ENCODE measurements at places on chromosomes 11 and 22.

DNA sequence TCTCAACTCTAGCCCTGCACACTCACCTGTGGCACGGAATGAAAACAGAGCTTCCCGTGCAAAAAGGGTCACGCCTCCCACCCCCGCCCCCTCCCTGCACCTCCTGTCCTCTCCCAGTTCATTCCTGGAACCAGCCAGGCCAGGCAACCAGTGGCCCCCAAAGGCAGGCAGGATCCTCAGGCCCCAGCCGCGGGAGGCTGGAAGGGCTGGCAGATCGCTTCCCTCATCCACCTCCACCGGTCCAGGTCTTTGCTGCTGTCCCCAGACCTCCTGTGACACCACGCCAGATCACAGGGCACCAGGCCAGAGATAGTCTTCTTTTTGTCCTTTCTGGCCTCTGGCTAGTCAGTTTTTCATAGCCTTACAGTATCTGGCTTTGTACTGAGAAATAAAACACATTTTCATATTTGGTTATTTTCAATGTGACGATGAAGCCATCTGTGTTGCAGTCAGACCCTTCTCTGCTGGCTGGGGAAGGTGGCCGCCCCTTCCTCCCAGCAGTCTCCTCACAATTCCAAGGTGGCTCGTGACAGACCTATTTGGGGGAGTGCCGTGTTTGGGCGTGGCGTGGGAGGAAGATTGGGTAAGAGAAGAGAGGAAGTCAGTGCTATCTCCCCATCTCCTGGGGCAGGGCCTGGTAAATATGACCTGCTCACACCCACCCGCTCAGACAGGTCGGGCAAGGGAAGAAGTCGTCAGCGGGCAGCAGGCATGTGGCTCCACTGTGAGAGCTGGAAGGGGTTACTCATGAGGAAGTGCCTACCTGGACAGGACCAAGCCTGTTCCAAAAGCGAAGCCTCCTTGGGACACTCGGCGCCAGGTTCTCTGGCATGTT, 9.1 kb downstream of the SSH3 start:
- DNase-seq, result no peak

DNA sequence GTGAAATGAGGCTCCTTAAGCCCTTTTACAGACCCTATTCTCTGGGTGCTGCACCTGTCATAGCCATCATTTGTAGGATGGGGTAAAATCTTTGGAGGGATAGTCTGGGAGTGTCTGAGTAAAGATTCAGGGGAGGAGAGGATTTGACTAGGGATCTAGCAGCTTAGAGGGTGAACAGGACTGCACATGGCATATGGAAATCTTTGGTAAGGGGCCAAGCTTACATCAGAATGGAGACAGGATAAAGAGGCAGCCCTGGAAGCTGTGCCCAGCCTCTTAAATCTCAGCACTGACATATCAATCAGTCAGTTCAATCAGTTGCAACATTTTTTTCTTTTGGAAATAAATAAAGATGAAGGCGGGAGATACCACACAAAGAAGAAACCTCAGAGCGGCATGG, 301.8 kb upstream of the CADM1 start:
- no peak for DNase-seq

GRCh38 chr11:76292583-76293188, 86.4 kb upstream of the WNT11 start:
- no peak for DNase-seq

DNA sequence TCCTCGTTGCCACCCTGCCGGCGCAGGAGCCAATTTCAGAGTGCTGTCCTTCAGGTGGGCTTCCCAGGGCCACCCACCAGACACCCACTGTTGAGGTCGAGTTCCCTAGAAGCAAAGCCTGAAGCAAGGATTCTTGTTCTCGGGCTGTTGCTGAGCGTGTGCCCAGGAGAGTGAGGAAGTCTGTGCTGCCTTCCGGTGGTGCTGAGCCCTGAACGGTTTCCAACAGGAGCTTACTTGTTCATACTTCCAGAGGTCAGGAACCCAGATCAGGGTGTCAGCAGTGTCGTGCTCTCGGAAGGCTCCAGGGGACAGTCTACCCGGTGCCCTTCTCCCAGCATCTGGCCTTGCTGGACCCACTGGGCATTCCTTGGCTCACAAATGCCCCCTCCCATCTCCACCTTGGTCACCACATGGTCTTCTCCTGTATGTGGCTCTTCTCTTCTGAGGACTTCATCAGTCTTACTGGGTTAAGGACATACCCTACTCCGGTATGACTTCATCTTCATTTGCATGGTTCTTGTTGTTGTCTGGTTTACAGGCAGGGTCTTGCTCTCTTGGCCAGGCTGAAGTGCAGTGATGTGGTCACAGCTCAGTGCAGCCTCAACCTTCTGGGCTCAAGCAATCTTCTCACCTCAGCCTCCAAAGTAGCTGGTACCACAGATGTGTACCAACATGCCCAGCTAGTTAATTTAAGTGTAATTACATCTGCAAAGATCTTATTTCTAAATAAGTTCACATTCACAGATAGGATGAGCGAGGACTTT, 11.2 kb downstream of the SLC25A1 start:
- no peak for DNase-seq

GRCh38 chr22:17918840-17919239, 105.5 kb downstream of the MICAL3 start:
- no peak for DNase-seq

- DNase-seq, result no peak
Observed at GRCh38 chr11:117221775-117222517, 9.9 kb downstream of the PCSK7 start.

DNA sequence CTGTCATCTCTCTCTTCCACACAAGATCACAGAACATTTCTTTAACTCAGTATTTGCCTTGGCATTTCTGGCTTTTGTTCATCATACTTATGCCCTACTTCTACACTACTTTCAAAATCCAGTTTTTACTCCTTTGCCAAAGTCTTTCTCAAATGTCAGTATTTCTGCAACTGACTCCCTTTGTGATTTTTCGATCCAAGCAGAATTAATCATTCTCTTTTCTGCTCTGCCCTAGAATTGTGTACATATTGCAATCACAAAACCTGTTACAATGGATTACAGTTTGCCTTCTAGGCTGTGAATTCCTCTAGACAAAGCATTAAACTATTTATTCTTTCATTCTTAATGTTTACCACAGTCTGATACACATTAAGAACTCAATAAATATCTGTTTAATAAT, 33.3 kb upstream of the GLYAT start:
- DNase-seq, result no peak

DNA sequence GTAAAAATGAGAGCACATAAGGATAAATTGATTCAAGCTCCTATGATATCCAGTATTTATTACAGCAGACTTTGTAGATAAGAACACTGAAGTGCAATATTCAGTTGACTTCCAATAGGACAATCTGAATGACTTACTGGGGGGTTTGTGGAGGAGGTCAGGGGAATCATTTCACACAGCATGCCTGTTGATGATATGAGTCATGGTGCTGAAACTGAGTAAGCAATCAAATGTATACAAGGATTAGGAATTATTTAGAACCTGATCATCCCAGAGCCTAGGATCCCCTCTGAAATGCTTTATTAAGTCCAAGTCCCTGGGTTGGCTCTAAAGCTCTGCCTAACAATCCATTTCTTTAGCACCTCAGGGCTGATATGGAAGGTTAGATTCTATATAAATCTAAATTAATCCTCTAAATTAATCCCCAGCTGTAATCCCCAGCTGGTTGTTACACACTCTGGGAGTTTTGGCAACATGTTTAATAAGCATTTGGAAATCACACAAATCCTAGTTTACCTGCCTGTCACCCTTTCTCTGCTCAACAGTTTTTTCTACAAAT, 326.4 kb downstream of the GUCY1A2 start:
- no peak for DNase-seq

DNA sequence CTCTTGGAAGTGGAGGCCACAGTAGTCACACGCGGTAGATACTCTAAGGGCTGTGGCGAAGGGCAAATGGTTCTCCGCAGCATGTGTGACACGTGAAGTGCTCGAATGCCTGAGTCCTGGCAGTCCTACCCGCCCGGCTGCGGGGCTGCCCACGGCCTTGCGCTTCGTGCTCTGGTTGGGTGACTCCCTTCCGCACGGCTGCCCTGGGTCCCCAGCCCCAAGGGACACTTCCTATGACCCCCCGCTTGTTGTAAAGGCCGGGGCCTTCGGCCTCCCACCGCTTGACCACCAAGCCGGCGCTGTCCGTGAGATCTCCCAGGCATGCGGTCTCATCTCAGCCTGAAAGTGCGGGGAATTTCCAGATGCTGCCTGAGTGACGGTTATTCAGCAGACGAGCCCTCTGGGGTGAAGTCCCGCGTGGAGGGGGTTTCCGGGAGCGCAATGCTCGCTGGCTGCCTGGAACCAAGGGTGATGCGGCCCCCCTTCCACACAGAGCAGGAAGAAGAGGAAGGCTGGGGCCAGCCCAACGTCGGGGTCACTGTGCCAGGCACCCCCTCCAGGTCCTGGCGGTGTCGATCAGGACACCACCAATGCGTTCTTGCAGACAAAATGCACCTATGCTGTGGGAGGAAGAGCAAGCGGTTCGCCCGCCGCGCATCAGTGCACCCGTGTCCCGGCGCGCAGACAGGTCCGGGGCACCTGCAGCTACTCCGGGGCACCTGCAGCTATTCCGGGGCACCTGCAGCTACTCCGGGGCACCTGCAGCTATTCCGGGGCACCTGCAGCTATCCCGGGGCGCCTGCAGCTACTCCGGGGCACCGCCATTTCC, 171.2 kb downstream of the OPCML start:
- DNase-seq, result no peak

DNA sequence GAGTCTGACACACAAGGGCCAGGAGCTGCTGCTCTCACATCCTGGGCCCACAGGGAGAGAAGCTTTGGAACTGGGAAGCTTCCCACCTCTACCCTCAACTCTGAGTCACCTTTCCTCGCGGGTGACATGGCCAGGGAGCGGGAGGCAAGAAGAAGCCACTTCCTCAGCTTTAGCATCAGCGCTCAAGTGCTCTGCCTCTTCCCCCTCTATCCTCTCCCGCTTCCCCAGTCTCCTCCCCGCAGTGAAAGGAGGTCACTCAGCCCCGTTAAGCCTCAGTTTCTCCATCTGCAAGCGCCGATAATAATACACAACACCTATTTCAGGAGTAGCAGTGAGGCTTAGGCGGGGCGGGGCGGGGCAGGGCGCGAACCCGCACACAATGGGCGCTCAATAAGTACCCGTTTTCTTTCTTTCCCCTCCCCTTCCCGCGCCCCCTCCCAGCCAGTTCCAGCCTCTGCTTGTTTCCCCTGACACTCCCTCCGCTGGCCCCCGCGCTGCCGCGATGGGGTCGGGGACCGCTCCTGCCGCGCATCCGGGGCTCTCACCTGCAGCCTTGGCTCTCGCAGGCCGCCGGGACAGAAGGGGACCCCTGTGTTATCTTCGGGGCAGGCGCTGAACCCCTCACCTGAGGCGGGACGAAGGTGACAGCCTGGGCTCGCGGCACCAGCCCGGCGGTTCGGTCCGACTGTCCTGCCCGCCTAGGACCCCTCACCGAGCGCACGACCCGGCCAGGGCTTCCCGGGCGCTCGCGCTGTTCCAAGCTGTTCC, 892 bp downstream of the GDPD5 start:
- DNase-seq, result no peak

DNA sequence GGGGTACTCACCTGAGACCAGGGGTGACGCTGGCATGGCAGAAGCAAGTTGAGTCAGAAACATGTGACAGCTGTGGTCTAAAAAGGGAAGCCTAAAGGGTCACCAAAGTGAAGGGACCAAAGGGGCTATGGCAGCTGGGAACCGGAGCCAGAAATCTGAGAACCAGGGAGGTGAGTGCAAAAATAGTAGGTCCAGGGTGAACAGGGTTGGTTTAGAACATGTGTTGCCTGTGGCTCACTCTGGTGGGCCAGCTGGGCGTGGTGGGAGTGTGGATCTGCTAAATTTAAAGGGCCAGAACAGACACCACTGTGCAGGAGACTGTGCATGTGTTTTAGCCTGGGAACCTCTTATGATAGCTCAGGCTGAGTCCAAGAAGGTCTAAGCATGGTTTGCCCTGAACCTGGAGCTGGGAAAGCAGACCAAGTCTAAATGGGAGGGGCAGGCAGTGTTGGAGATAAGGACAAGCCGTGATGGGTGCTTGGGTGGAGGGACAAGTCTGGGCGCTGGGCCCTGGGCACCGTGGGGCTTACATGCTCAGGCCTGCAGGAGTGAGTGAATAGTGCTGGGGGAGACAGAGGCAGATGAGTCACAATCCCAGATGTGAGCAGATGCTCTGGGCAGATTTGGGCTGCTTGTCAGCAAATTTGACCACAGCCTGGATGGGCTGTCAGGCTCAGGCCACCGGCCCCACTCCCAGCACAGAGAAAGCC, 41.4 kb upstream of the ZBED5 start:
- DNase-seq, result no peak

GRCh38 chr11:122159173-122159721, 43.2 kb upstream of the BLID start:
- DNase-seq, result no peak

DNA sequence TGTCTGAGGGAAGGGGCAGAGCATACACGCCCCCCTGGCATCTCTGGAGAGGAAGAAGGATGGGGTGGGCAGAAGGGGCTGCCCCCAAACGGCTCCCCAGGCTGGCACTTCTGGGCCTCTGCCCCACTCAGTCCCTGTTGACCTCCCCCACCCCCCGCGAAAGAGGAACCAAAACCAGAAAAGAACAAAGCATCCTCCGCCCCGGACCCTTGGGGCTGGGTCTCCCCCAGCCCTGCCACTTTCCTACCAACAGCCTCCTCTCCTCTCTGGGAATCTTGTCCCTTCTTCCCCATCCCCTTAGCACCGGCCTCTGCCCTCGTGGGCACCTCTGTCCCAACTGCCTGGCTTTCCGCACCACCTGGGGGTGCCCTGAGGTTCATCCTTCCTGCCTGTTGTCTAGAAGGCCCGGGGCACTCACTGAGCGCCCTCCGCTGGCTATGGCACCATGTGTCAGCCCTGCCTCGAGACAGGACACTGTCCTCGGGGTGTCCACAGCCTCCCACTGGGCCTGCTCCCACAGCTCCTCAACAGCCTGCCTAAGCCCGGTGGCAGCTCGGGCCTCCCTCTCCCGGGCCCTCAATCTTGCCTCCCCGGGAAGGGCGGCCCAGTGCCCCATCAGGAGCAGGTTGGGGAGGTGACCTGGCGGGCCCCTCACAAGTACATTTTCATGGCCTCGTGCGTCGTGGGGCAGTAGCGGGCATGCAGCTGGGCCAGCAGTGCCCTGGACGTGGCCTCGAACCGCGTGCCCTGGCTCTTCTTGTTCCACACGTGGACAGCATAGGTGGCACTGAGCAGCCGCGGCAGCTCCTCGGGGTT, 28.2 kb downstream of the A4GALT start:
- no peak for DNase-seq

DNA sequence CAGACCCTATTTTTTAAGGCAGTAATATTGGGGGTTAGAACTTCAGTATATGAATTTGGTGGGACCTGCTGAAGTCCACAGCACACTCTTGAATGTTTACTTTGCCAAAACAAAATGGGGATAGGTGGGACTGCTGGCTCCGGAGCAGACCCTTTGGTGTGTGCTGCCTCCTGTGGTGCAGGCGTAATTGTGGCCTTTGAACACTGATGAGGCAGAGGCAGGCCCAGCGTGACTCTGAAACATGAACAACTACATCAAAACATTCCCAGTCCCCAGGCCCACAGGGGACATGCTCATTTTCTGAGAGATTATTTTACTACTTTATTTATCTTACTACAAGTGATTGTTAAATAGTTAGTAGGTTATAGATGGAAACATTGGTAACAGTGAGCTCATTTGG, 225.0 kb upstream of the TBCEL start:
- DNase-seq, result no peak

Measured in left renal pelvis (tissue), 4 donors.